ENCODE measurements at places on chromosomes 2 and 18.
A peak's percentile ranks its signal among the peaks of the same experiment; 100 is the strongest.

- DNase-seq = no peak
These were observed 110.1 kb downstream of the GALR1 start for GRCh38 chr18:77359561-77360314.

- DNase-seq = no peak
These were observed 295.2 kb downstream of the NDUFA10 start for GRCh38 chr2:239729681-239730566.

GRCh38 chr2:17302281-17302680 lies 216.0 kb downstream of the RAD51AP2 start:
- no peak for DNase-seq

- DNase-seq = no peak
These were observed 8.2 kb downstream of the IL1A start for GRCh38 chr2:112776113-112776512.

DNA sequence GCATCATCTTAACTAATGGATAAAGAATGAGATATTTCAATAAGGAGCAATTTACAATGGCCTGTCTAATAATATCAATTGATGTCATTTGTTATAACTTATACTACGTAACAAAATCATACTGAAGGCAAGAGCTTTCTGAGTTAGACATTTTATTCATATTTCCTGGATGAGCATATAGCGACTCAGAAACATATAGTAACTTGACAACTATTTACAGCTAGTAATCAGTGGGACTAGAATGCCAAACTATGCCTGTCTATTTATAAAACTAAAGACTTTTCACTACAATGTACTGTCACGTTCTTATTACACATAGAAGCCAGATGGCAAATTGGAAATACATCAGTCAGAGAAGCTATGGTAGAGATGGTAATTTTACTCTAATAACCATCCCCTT lies 766.2 kb upstream of the TMEFF2 start:
- DNase-seq = no peak

DNA sequence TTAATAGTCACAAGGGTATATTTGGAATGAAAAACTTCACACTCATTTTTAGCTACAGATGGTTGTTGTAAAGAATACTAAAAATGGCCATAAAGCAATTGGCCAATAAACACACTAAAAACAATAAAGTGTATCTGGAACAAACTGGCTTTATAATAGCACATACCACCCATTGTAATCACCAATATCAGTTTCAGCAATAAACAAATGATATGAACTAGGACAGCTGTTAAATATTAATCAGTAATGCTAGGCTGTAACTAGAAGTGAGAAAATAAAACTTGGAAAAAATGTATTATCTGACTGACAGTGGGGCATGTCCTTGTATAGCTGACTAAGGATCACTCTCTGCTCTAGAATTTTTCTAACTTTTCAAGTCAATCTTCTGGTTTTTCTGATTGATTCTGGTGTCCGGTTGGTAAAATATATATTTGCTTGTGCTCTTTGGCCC lies 312.5 kb downstream of the RND3 start:
- DNase-seq = no peak

- no peak for DNase-seq
These were observed 149.6 kb downstream of the DOCK10 start for GRCh38 chr2:224892574-224893204.

GRCh38 chr2:95296880-95297487 lies at the start of gene KCNIP3:
KCNIP3 (plus strand) TSS chr2:95297347; CDS start chr2:95297439, 92 bp downstream.
- DNase-seq = no peak

GRCh38 chr2:23327887-23328286 lies 57.1 kb upstream of the KLHL29 start:
- DNase-seq = no peak

GRCh38 chr2:235114286-235114685 lies 162.5 kb downstream of the SH3BP4 start:
- no peak for DNase-seq

- DNase-seq = no peak
These were observed 52.3 kb upstream of the RALBP1 start for GRCh38 chr18:9422816-9423519.

DNA sequence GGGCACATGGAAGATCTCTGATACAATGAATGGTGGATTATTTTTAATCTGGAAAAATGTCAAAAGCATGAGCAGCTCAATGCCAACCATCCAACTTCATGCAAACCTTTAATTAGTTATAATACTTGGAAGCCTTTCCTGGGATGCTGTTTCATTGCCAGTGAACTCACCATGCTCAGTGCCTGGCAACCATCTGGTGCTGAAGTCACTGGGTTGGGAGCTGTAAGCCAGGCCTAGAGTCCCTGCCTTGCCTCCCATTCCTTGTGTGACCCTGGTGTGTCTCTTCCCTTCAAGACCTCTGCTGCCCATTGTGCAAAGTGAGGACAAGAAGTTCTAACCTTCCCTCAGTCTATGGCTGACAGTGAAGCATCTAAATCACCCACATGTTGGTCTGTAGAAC lies 458.7 kb downstream of the RNF144A start:
- DNase-seq = no peak

- peak; percentile 46 for DNase-seq
These were observed 35.8 kb upstream of the SCLY start for GRCh38 chr2:238024986-238025385.

- no peak for DNase-seq
These were observed 782.8 kb downstream of the BCL11A start for GRCh38 chr2:59770651-59771050.

- DNase-seq = no peak
These were observed 428.7 kb upstream of the TNP1 start for GRCh38 chr2:217288472-217289063.
